ENCODE measurements at places on chromosomes 7 and 10.

DNA sequence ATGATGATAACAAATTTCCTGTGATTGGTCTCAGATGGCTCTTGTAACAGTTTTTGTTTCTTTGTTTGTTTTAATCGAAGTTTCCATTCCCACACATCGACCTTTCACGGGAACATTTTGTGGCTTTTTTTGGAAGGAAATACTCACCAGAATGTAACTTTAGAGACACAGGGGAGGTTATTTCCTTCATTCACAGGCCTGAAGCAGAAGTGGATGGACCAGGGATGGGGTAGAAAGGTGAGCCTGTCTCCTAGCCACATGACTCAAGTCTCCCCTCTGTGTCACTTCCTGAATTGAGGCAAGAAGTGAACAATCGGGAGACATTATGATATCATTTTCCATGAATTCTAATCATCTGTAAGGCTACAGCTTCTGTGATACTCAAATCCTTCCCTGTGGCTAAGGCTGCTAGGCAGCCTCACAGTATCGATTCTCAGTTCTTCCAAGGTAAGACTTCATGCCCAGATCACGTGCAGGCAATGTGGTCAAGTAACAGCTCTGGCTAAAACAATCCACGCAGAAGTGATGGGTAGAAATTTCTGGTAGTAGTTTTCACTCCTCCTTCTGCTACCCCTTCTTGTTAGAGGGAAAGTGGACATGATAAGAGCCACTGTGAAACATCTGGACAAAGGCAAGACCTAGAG is 203.9 kb upstream of the NEBL start:
- DNase-seq, result no peak

- DNase-seq, result no peak
Observed at GRCh38 chr7:79329464-79329863, 124.0 kb downstream of the MAGI2 start.

- no peak for DNase-seq
Observed at GRCh38 chr10:14056610-14057332, 274.0 kb downstream of the FRMD4A start.

- DNase-seq, result no peak
Observed at GRCh38 chr7:84701524-84702306, 485.1 kb downstream of the SEMA3D start.

GRCh38 chr7:37198906-37199485 is 249.7 kb downstream of the ELMO1 start:
- peak; percentile 89 for DNase-seq

- DNase-seq, result no peak
Observed at GRCh38 chr10:51806079-51806835, 106.9 kb upstream of the CSTF2T start.

DNA sequence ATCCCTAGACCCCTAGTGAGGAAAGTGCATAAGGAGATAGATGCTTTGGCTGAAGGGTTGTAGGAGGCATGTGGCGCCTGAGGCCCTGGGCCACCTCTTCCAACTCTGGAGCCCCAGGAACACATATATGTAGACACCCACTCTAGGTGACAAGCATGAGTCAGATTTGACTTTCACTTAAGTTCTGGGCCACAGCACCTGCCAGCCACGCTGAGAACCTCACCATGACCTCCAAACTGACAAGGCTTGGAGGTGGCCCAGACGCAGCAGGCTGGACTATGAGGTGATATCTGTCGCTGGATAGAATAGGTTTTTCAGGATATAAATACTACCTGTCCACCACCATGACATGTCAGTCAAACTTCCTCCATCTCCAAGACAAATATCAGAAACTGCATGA is 894.0 kb upstream of the ZNF722 start:
- DNase-seq, result no peak

GRCh38 chr10:119653209-119653608 is 2.0 kb downstream of the BAG3 start:
- DNase-seq, result no peak

- no peak for DNase-seq
Observed at GRCh38 chr7:115548756-115549155, 481.8 kb downstream of the TFEC start.

- DNase-seq, result no peak
Observed at GRCh38 chr10:34061841-34062240, 727.4 kb upstream of the NRP1 start.

DNA sequence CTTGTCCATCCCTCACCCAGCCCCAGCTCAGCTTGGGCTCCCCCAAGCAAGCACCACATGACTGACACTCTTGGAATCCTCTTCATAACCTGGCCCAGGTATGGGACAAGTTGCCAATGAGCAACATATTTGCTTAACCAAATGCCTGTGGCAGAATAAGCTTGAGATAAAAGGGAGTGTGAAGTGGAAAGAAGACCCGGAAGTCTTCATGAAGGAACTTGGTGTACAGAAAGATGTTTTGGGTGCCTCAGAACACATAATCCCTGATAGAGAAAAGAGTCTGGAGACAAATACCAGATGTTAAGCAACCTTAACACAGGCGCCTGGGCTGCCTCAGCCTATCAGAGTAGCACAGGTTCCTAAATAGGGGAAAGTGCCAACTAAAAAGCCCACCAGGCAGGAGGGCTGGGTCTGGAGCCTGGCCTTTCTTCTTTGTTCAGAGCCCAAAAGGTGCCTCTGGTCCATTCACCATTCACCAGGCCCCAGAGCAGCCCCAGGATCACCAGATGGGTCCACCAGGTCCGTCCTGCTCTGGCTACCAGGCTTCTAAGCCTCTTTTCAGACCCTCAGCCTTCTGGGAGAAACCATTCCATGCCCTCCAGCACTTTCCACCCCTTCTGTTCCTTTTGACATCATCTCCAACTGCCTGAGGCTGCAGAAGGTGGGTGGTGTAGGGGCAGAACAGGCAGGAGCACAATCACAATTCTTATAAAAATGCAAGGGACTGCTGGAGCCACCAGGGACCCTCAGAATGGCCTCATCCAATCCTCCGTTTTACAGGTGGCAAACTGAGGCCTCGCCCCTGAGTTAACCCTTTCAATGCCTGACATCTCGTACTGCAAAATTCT is 22.6 kb downstream of the KCNMA1 start:
- no peak for DNase-seq

All from activated effector memory CD4-positive, alpha-beta T cell treated with anti-CD3 and anti-CD28 coated beads, Interleukin-2, amount 50 U/mL, for 16 hours (primary cell).